Common myeloid progenitor, CD34-positive (primary cell): ENCODE measurements at places on chromosomes 11 and 22.

GRCh38 chr11:30567120-30567519 lies 19.0 kb downstream of the MPPED2 start:
- DNase-seq, result no peak

DNA sequence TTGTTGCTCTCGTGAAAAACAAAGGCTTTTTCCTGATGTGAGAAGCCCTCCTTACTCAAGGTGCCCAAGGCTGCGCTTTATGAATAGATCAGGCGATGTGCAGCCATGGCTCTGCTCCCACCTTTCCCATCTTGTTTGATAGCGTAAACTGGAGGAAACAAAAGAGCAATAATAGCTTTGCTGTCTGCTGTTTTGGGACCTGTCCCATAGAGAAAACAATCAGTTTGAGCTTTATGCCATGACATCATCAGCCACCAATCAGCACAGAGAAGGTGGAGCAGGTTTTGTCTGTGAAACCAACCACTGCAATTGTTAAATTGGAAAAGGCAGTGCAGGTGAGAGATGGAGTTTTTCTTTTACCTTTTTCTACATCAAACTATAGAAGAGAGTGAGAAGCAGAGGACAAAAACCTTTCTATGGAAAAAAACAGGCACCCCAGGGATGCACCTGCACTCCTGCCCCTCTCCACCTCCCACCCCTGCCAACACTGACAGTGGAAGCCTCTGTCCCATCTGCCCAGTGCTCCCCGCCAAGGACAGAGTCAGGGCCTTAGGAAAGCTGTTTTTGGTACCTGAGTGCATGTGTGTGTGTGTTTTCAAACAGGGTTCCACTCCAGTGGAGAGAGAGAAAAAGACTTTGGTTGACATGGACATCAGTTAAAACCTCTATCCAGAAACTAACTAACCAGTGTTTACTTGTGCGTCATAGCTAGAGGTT lies 80.7 kb downstream of the MICAL3 start:
- no peak for DNase-seq

- DNase-seq, result no peak
These were observed 37.1 kb downstream of the RAB30 start for GRCh38 chr11:83034673-83035014.

GRCh38 chr11:69442807-69443137 lies 38.7 kb upstream of the LINC01488 start:
- DNase-seq, result no peak

GRCh38 chr22:46931881-46932280 lies 169.4 kb downstream of the TBC1D22A start:
- DNase-seq, result no peak

DNA sequence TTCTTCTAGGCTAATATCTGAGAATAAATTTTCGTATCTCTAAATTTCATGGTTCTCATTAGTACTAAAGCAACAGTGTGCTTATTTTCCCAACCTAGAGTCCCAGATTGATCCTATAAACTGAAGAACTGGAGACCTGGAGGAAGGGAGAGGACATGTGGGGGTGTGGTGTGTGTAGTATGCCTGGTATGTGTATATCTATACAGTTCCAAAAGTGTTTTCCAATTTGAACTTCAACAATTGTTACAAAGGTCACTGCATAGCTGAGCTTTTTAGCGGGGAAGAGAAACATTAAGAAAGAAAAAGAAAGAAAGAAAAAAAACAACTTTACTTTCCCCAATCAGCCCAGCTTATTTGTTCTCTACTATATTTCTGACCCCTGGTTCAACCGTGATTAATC lies 152.1 kb downstream of the SOX6 start:
- no peak for DNase-seq

GRCh38 chr11:1202776-1203504 lies 19.9 kb upstream of the MUC5B start:
- peak; percentile 25 for DNase-seq

DNA sequence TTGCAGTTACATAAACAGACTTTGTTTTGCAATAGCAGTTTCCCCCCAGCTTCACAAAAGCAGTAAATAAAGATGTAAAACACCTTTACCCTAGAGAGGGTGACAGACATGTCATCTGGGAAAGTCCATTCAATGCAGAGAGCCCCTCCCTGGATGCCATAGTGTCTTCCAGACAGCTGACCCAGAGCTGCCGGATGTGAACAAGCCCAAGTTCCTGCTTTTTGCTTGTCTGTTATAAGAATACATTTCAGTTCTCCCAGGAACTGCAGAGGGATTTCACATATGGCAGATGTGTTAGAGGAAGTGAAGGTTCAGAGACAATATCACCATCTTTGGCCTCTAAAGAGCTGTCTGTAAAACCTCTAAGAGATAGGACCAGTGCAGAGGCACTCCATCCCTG lies 48.9 kb downstream of the RELT start:
- no peak for DNase-seq
